NCI-H82 (cell line): ENCODE measurements at places on chromosomes 7 and 10.

- DNase-seq: peak; percentile 85
These were observed 11.4 kb downstream of the ATG9B start for GRCh38 chr7:151012911-151013347.

GRCh38 chr7:7653593-7654187 is 13.1 kb downstream of the UMAD1 start:
- DNase-seq: peak; percentile 69

DNA sequence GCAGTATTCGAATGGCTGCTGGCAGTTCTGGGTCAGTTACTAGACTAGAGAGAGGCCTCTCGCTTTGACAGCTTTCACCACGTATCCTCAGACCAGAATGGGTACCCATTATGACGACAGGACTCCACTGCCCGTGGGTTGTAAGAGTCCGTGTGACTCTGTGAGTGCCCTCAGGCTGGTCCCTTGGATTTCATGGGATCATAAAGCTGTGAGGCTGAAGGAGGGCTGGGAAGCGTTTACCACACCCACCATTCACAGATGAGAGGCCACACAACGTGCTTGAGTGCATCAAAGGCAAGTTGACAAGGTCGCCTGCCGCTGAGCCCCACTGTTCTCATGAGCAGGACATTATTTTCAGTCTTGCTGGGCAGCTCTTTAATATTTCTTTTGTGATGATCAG is 87.2 kb downstream of the EZH2 start:
- no peak for DNase-seq

DNA sequence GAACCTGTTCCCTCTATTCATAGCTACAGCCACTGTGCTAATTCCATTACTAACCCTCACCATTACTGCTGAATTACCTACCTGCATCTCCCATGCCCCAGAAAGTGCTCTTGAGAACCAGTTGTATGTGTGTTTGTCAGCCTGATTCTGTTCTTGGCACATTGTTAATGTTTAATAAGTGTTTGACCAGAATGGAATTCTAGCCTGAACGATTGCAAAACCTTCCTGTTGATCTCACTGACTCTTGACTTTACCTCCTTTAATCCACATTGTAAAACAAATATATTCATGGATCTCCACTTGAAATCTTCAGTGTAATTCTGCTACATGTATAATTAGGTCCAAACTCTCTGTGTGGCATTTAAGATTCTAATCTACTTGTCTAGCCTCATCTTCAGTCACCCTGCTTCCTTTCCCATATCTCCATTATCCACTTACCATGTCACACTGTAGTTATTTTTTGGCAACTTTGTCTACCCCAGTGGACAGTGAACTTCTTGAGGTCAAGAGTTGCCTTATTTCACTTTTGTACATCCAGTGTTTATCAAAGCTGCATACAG is 4.9 kb downstream of the ZNF277 start:
- DNase-seq: no peak

- DNase-seq: peak; percentile 95
These were observed 75.2 kb downstream of the PARD3 start for GRCh38 chr10:34739915-34740314.

GRCh38 chr7:152054367-152055230 is 29.1 kb downstream of the GALNT11 start:
- DNase-seq: no peak

- no peak for DNase-seq
These were observed 307.5 kb downstream of the CNTNAP2 start for GRCh38 chr7:146424084-146424483.

GRCh38 chr10:21057436-21057835 is 160.3 kb upstream of the NEBL start:
- DNase-seq: no peak

GRCh38 chr10:29836396-29836795 is 201.6 kb upstream of the SVIL start:
- DNase-seq: no peak

- DNase-seq: peak; percentile 53
These were observed 165.1 kb downstream of the SH3PXD2A start for GRCh38 chr10:103690281-103690680.

DNA sequence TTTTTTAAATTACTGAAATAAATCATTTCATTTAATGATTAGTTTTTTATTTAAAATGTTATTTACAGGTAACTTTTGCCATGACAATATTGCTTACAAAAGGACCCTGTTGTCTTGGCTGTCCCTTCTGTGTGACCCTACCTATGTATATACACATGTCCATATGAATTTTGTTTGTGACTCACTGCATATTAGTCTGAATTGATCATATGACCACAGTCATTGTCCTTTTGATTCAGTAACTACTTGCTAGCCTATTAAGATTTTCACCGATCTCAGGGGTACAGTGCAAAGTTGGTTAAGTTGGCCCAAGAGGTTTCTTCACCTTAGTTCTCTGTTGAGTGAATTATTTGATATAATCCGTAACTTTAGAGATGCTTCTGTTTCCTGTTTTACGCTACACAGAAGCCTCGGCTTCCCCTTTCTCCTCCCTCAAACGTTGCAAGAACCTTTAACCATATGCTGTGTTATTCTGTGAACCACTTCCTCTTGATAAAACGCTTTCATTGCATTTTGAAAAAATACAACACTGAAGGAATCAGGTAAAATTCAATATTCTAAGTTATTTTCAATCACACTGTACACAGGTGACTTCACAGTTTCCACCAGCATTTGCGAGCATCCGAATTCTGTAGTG is 43.9 kb downstream of the APBB1IP start:
- no peak for DNase-seq

DNA sequence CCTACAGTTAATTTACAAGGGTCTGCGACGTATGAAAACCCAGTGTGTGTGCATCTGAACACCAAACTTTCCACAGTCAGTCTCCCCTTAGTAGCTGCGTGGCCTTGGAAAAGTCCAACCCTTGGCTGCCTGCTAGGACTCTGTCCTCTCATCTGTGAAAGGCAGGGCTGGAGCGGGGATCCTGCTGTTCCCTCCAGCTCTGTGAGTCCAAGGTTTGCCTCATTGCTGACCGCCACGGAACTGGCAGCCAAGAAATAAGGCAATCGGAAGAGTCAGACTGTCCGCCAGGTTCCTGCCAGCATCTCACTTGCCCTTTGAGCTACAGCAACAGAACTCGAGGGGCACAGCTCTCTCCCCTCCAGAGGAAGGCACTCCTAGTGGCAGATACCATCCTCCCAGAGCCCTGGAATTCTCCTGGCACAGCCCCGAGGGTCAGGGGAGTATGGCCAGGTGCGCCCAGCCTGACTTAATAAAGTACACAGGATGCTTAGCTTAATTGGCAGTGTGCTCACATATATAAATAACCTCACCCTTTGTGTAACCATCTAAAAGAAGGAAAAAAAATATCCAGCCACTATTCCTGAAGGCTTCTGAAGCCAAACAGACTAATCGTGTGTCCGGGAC is 530.1 kb upstream of the FOXK1 start:
- no peak for DNase-seq

DNA sequence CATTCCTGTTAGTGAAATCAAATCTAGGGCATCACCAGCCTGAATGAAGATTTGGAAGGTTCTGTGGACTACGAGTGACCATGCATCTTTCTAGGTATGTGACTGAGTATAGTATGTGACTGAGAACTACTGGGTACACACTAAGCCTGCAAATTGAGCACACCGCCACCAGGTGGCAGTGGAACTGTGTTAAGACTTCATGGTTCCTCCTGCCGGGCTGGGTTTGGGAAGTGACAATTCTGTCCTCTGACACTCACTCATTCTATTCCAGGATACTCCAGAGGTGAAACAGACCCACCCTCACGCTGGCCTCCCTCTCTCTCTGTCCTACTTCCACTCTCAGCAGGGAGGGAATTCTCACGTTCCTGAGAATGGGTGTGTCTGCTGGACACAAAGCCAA is 84.0 kb upstream of the TMEM248 start:
- peak; percentile 91 for DNase-seq

DNA sequence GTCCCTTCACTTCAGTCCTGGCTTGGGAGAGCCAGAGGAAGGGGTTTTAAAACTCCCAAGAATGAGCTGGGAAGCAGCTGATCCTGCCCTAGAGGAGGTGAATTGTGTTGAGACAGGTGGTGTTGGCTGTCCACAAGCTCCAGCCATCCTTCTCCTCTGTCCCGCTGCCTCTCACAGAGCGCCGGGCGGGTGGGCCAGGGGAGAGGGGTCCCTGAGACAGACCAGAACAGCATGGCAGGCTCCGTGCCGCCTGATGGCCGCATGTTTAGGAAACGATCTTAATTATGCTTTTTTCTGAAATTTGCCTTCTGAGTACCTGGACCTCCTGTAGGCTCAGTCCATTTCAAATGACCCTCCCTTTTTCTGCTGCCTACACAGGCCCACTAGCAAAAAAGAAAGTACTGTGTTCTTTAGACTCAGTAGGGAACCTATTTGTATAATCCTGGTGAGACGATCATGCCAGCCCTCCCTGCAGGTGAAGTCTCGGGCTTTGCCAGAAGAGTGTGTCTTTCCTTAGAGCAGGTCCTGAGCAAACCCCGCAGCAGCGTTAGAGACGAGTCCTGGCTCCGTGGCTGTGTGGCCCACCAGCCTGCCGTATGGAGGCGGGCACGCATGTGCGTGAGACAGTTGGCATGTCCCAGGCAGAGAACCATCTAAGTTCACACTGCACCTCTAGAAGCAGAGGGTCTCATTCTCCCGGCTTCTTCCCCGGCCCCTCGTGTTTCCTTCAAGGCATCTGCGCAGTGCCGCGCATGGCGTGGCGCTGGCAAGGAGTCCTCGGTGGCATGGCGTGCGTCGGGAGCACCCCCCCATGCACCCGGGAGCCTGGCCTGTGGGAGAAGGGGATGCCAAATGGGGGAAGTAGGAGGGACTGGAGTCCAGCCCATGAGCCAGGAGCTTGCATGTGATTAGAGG is 26.3 kb upstream of the PWWP2B start:
- no peak for DNase-seq

DNA sequence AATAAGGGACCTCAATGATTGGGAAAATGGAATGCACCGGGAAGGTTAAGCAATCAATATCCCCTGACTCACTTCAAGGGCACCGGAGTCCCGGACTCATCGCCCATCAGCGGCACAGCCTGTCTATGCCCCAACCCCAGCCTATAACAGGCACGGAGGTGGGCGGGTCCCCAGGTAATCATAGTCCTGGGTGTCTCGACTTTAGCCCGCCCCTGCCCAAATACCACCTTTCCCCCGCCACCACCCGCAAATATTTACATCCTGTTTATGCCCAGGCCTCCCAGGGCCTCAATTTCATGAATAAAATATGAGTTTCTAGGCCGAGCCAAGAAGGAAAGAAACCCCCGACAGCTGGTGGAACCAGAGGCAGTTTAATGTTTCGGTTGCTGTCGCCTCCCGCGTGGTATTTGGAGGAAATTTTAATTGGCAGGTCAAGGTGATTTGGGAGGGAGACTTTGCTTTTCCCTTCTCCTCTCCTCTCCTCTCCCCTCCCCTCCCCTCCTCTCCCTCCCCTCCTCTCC is 15.6 kb upstream of the RFC2 start:
- peak; percentile 72 for DNase-seq

DNA sequence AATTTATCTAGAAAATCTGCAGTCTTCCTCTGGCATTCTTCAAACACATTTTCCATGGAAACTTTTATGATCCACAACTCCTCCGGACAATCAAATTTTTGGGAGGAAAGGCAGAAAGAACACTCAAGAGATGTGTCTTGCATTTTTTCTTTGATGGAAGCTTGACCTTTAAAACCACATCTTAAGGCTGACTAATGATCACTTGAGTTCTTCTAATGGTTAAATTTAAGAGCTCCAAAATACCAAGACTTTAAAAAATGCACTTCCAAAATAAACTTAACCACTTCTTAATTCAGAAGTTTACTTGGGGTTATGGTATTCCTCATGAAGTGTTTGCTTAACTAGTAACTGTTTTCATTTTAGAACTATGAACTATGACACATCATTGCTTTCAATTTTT is 43.3 kb downstream of the ETV1 start:
- no peak for DNase-seq

DNA sequence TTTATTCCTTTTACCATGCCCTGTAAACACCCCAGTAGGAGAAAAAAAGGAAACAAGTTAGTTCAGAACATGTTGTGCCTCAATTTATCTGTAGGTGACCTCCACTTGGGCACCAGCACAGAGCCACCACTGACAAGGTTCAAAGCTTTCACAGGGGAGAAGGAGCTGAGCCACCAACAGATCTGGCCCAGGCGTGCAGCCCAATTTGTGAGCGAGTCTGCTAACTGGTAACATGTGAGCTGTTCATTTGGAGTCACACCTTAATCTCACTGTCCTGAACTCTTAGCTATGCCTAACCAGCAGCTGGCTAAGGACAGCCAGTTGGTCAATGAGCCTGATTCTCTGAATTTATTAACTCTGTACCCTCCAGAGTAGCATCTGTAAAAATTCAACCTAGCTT is 78.4 kb upstream of the CAMK2B start:
- no peak for DNase-seq

DNA sequence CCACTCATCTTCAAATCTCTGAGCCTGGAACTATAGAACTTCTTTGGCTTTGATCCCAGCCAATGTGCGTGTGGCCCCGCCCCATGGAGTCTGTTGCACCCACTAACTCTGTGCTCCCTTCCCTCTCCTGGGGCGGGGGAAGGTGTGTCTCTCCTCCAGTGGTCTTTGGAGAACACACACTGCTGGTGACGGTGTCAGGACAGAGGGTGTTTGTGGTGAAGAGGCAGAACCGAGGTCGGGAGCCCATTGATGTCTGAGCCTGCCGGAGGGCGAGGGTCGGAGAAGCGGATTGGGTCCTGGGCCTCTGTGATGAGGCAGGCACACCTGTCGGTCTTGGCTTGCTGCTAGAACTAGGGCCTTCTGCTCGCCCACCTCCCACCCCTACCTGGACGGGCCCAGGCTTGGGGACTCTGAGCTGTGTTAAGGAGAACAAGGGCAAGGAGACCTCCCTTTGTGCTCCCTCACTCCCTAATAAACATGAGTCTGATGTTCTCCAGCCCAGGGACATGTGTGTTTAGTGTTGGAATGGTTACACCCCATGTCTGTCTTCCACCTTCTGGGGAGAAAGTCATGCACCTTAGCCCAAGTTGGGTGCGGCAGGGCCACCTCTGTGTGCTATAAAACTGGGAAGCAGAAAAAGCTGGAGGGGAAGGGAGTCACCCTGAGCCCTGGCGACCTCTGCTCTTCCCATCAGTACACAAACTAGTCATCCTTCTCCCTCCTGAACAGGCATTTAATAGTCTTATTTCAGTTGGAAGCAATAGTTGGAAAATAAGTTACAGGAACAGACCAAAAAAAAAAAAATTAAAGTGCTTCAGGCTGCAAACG is 4.6 kb downstream of the TRAPPC14 start:
- DNase-seq: no peak

DNA sequence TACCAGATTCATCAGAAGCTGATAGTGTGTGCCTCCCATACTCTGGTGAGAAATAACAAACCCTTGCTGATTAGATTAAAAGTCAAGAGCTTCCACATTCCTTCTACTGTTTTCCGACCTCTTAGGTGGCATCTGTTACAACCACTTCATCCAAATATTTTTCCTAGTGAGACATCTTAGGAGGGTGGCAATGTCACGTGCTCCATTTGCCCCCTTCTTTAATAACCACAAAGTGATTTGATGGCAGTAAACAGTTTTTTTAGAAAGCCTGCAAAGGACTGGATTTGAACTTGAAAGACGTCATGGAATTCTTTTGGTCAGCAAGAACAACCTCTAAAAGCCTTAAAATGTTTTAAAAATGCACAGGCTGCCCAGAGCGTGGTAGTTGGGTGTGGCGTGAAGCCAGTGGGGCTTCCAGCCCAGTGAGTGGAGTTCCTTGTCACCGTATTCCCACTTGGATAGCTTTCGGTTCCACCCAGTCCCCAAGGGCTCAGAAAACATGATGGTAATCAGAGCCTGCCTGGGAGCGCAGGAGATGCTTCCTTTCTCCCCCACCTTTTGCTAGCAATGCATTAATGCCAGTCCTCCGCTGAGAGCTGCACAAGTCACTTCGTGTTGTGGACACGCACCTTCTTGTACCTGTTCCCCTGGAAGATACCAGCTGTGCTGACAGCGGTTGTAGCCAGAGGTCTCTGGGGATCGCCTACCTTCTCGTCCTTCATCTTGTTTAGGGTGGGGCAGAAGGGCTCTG is 256.4 kb downstream of the KIAA1217 start:
- DNase-seq: no peak
